H4 (cell line): ENCODE measurements at places on chromosomes 3 and 15. TPM values are rescaled to one million over a fixed set of nuclear protein-coding genes. Genes with fewer than 3 reads are reported as not detected.
A peak's percentile ranks its signal among the peaks of the same experiment; 100 is the strongest.

Gene ACVR2B
- total RNA-seq = 0.74 and 1.3 TPM in 2 replicates

Gene CLEC3B
- total RNA-seq = 0.37 and 1.3 TPM in 2 replicates

Gene SLC6A20
- total RNA-seq = not detected in 2 replicates

Gene FAM174B
- total RNA-seq = 0.06 and 0.14 TPM in 2 replicates

Gene NME9
- total RNA-seq = not detected in 2 replicates

Gene WNT7A
- total RNA-seq = not detected in 2 replicates

Gene ACTRT3
- total RNA-seq = not detected in 2 replicates

Gene PCLAF
- total RNA-seq = 158 and 274 TPM in 2 replicates

Gene PRR20G
- total RNA-seq = not detected in 2 replicates

Gene SH3GL3
- 0.99 and 2.0 TPM in 2 replicates for total RNA-seq

Gene GOLGA8O
- 0.10 TPM in 1 of 2 replicates, not detected in the other for total RNA-seq

- DNase-seq = no peak
Observed at GRCh38 chr15:58694641-58695398, 54.7 kb downstream of the ADAM10 start.

DNA sequence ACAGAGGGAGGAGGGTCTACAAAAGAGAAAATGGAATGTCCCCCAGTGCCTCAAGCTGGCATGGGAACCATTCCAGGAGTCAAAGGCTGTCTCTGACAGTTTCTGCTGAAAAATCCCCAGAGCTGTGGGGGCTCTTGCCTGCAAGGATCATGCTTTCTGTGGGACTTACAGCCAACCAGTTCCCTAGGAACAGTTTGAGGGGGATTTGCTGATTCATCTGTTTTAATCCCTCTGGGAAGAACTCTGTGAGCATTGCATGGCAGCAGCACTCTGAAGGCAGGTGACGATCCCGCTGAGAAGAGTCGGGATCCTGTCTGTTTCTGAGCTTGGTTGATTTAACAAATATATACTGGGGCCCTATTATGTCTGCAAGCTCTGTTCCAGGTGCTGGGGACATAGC, 176.0 kb downstream of the SSR3 start:
- no peak for DNase-seq

DNA sequence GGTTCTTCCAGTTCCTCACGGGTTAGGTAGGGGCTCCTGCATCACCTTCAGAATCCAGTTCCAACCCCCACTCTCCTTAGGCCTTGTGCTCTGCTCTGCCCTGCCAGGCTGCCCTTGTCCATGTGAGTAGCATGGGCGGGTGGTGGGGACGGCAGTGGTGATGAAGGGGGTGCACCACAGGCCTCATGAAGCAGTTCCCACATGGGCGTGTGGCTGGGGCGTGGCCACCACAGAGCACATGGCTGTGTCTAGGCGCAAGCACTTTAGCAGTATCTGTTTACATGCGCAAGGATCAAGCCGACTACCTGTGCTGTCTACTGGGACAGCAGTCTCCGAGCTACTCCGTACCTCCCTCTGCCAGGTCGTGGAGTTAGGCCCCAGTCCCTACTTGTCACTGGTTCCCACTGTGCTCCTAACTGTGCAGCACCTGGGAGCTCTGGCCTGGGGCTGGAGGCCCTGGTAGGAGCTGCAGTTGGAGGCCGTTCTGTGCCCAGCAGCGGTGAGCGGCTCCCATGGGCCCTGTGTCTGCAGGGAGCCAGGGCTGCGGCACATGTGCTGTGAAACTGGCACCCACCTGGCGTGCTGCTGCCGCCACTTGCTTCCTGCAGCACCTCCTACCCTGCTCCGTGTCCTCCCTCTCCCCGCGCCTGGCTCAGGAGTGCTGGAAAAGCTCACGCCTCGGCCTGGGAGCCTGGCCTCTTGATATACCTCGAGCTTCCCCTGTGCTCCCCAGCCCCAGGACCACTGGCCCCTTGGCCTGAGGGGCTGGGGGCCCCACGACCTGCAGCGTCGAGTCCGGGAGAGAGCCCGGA, 53.5 kb downstream of the PLXNA1 start:
- DNase-seq = no peak

GRCh38 chr3:175199961-175200360, 340.8 kb downstream of the NAALADL2 start:
- no peak for DNase-seq

GRCh38 chr15:88428805-88429605, 38.2 kb downstream of the MRPL46 start:
- no peak for DNase-seq

- no peak for DNase-seq
Observed at GRCh38 chr3:127439621-127440020, 150.9 kb downstream of the TPRA1 start.

DNA sequence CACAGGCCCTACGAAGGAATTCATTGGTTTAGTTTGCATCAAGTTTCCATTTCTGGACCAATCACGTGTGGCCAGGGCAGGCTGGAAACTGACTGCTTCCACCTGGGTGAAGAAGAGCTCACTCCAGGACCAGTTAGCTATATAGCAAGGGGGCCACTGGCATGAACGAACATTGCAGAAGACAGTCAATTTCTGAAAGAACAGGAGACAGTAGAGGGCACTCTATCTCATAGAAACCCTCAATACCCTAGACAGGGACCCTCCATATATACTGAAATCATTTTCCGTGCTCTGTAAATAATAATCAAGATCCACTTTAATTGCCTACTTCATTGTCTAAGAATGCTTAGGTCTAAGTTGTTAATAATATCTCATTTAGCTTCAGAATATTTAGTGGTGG, 215.6 kb downstream of the CADPS start:
- no peak for DNase-seq

- no peak for DNase-seq
Observed at GRCh38 chr15:47506329-47507100, 210.8 kb upstream of the SEMA6D start.

DNA sequence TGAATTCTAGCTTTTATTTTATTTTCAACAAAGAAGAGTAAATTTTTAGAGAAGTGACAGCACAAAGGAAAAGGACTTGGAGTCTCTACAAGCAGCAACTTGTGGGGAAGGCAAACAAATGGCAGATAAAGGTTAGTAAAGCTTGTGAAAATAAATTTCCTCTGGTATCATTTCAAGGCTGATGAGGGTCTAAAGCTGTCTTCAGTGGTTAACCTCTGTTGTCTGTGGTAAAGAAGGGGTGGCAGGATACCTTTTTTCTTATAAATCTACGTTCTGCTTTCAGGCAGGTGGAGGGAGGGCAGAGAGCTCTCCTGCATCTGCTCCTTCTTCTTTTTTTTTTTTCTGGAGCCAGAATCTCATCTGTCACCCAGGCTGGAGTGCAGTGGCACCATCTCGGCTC, 50.5 kb downstream of the NMD3 start:
- no peak for DNase-seq

- DNase-seq = no peak
Observed at GRCh38 chr3:148002705-148003205, 593.6 kb downstream of the ZIC1 start.

DNA sequence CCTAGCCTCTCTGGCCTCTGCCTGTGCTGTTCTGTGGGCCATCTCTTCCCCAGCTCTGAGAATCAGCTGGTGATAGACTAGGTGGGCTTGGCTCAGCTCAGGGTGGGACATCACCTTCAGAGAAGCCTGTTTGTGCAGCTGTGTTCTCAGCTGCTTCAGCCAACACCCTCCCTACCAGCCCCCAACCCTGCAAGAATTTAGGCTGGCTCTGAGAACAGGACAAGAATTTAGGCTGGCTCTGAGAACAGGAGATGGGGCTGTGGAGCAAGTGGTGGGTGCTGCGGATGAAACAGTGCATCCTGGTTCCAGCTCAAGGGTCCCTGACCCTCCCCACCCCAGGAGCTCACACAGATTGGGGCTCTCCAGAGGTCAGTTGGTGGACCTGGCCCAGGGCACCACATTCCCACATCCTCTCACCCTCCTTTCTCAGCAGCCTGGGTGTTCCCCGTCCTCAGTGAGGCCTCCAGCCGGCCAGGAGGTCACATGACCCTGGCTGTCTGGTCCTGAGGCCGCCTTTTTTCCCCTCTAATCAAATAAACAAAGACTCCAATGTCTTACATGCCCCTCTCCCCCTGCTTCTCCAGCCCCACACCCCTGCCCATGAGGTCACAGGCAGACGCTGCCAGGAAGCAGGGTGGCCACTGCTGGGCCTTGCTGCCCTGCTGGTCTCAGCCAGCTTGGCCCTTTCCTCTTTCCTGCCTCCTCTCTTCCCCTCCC, 14.9 kb downstream of the PLEKHO2 start:
- DNase-seq = peak; percentile 87

- peak; percentile 58 for DNase-seq
Observed at GRCh38 chr3:69445024-69445423, 59.1 kb upstream of the FRMD4B start.

- DNase-seq = no peak
Observed at GRCh38 chr3:66253790-66254620, 33.2 kb downstream of the SLC25A26 start.

- DNase-seq = peak; percentile 53
Observed at GRCh38 chr3:195450731-195451229, 8.0 kb upstream of the ACAP2 start.

- no peak for DNase-seq
Observed at GRCh38 chr3:143160437-143160836, 40.9 kb downstream of the CHST2 start.

- peak; percentile 21 for DNase-seq
Observed at GRCh38 chr15:66115568-66116206, 137.9 kb downstream of the MEGF11 start.

- DNase-seq = no peak
Observed at GRCh38 chr3:28218071-28218916, 23.1 kb upstream of the CMC1 start.

DNA sequence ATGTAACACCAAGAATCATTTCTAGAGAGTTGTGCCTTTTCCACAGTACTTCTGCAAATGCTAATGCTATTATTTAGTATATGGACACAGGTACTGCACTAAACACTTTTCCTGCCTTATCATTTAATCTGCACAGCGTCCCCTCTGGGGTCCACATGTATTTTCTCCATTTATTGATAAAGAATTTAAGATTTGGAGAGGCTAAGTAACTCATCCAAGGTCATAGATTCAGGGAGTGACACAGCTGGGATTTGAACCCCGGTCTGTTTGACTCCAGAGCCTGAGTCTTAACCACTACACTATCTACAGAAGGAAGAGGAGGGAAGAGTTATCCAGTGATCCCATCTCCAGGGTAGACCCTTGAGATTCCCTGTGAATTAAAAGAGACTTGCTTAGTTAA, 24.9 kb upstream of the TPRG1 start:
- no peak for DNase-seq

GRCh38 chr3:177419904-177420601, 222.8 kb upstream of the TBL1XR1 start:
- DNase-seq = no peak

DNA sequence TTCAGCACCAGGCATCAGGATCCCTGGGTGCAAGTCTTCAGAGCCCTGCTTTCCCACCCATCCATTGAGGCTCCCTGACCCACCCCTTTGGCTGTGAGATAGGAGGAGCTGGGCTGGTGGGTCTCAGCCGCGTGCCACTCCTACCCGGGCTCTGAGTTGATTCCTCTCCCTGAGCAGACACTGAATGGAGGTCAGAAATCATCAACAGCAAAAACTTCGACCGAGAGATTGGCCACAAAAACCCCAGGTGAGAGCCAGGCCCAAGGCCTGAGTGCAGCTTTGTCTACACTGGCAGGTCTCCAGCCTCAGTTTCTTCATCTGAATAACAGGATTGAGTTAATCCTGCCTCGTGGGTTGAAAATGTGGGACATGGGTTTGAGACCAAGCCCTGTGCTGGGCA, 7.8 kb downstream of the TMEM43 start:
- no peak for DNase-seq
